ENCODE measurements at places on chromosomes 4 and X.

DNA sequence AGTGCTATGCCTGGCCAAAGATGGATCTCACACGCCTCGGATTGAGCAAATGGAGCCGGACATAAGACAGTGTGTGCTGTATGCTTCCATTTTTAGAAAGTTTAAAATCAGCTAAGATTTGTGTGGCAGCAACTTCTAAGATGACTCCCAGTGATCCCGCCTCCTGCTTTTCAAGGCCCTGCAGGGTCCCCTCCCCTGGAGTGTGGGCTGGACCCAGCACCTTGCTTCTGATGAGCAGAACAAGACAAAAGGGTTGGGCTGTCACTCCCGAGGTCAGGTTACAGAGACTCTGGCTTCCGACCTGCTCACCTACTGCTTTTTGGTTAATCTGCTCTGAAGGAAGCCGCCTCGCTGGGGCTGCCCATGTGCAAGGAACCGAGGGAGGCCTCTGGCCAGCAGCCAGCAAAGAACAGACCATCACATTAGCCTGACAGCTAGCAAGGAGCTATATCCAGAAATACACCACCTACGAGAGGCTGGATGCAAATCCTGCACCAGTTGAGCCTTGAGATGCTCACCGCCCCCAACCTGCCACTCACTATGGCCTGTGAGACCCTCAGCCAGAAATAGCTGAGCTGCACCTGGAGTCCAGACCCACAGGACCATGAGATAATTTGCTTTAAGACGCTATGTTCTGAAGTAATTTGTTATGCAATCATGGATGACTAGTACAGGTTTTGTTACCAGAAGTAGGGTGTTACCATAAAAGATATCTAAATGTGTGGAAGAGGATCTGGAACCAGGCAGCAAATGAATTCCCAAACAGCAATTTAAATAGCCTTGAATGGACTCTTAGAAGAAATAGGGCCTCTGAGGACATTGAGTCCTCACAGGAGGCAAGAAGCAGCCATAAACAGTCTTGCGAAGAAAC, 47.6 kb downstream of the CRMP1 start:
- DNase-seq, result no peak

- DNase-seq, result no peak
These were observed 119.5 kb upstream of the SCML1 start for GRCh38 chrX:17617806-17618205.

DNA sequence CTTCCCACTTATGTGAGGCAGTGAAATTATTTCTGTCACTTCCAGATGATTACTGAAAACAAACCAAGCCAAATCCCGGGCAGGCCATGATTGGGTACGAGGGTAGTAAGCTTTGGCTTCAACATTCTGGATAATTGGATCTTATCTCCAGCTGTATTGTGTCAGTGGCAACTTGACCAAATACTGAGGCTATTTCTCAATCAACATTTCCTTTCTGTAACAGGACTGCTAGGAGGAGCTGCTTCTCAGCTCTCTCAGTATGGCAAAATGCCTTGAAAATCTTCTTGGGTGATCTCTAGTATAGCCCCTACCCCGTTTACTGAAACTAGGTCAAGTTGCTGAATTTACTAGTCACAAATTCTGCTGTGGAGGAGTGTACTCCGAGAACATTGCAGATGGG, 169.3 kb upstream of the FRMPD4 start:
- no peak for DNase-seq

GRCh38 chr4:101020956-101021355, 326.4 kb downstream of the PPP3CA start:
- no peak for DNase-seq

GRCh38 chr4:143597276-143597675, 83.8 kb downstream of the SMARCA5 start:
- DNase-seq, result no peak

DNA sequence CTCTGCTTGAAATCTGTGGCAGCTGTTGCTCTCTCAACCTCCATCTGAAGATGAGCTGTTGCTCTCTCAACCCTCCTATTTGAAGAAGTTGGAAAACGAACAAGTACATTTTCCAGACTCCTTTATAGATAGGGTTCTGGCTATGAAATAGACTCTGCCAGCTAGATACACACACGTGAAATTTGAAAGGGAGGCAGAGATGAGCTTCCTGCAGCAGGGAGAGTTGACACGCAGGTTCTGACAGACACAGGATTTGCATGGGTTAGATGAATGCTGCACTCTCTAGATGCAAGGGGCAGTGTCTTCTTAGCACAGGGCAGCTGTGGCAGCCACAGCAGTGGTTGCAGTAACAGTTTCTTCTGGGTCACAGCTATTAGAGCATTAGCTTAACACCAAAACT, 8.0 kb upstream of the PYURF start:
- no peak for DNase-seq

DNA sequence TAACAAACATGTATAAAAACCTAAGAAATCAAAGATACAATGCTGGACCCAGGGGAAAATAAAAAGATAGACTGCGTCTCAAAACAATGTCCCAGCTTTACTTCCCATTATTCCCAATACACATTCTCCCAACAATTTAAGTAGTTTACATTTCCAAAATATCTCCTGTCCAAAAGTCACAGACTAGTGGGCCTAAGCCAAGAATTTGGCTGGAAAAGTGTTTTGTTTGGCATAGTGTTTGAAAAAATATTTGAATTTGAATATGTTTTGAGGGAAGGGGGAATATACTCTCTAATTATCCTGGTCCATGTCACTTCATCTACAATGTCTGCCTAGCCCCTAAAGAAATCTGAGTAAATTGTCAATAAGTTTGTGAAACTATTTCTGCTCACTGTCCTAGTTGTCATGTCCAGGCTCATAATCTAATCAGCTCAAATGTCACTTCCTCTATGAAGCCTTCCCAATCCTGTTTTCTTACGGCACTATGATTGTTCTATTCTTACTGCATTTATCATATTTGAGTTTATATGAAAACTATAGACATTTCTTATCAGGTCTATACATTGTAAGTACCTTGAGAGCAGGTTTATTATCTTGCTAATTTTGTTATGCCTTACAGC, 74.4 kb downstream of the SEC24D start:
- DNase-seq, result no peak

All from pons (tissue), 1 donor.